GM12865 (cell line): ENCODE measurements at places on chromosomes 3 and 15.

DNA sequence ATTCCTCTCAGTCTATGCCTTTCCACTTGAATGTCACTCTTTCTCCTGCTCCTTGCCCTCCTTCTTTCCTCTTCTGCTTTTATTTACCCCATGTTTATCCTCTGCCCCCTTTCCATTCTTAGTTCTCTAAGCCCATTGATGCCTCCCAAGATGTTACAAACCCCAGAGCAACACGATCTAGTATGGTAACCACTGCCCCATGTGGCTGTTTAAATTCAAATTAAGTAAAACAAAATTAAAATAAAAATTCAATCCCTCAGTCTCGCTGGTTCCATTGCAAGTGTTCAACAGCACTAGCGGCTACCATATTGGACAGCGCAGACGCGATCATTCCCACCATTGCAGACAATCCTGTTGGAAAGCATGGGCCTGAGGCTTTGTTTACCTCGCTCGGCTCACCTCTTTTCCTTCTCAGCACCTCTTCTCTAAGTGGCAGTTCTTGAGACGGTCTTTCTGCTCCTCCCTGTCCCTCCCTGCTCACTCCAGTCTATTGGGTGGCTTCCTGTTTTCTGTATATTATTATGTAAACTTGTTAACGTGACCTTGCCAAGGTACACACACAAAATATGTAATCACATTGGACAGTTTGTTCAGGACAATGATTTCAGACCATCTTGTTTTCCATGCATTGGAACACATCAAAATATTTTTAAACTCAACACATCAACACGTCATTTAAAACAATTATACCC lies 21.8 kb upstream of the CA12 start:
- DNase-seq = no peak

DNA sequence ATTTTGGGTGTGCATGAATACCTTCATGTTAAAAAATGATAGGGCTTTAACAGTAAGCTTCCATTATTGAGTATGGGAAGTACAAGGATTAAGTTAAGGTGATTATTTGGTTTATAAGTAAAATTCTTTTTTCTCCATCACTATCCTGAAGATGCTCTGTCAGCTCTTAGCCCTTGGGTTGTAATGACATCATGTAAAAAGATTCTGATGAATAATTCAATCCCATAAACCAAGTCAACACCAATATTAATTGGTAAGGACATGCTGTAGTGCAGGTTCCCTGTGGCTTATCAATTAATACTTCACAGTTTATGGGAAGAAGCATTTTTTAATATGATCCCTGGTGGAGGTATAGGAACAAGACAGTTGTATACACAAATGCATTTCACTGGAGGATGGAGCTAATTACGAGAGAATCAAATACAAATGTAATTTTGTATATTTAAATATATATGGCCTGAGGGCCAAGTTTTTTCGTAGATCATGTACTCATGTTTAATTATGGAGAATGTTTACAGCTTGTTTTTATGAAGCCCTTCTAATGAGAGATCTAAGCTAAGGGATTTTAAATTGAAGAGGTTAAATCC lies 87.6 kb downstream of the SLC49A4 start:
- DNase-seq = no peak

DNA sequence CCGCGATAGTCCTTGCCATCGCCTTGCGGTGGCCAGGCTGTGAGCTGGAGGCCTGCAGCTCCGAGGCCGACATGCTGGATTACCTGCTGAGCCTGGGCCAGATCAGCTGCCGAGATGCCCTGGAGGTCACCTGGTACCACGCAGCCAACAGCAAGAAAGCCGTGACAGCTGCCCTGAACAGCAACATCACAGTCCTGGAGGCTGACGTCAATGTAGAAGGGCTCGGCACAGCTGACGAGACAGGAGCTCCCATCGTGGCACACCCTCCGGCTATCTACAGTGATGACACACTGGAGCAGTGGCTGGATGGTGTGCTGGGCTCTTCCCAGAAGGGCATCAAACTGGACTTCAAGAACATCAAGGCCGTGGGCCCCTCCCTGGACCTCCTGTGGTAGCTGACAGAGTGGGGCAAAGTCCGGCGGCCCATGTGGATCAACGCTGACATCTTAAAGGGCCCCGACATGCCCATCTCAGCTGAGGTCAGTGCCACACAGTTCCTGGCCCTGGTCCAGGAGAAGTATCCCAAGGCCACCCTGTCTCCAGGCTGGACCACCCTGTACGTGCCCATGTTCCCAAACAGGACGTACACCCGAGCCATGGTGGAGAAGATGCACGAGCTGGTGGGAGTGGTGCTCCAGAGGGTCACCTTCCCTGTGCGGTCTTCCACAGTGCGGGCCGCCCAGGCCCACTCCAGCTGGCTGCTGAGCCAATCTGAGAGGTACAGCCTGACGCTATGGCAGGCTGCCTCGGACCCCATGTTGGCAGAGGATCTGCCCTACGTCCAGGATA lies 70.2 kb downstream of the FAM43A start:
- no peak for DNase-seq

DNA sequence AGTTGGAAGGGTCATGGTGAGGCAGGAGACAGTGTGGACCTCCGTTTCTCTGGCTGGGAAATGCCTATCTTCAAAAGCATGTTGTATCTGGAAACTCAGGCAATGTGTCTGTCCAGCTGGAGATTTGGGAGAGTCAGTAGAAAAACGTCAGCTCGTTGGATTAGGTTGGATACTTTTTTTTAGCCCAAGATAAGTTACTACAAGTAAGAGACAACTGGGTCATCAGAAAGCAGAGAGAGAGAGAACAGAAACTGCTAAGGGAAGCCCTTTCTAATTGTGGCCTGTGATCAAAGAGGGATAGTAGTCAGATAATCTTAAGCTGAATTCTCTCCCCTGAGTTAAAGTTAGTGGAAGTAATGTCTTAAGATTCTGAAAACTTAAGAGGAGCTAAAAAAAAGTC lies 78.9 kb upstream of the ZNF280D start:
- no peak for DNase-seq
